ENCODE measurements at places on chromosomes 1 and 21.

DNA sequence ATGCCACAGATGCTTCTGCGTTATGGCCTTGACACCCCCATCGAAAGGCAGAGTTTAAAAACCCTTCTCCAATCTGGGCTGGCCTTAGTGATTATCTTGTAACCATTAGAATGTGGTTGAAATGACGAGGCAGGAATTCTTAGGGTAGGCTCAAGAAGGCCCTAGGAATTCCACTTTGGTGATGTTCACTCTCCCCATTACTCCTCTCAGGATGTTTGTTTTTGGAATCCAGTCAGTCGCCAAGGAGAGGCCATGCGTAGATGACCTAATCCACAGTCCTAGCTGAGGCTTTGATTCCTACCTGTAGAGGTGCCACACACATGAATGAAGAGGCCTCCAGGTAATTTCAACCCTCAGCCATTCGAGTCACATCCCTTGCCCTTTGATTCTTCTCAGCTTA is 318.2 kb downstream of the NEGR1 start:
- DNase-seq, result no peak

GRCh38 chr1:116667575-116668105 is at the start of gene IGSF3:
IGSF3 (minus strand) TSS chr1:116667733; CDS start chr1:116666326, 1,407 bp downstream.
- peak; percentile 86 for DNase-seq

GRCh38 chr1:93448292-93448982 is 519 bp downstream of the FNBP1L start:
- peak; percentile 90 for DNase-seq

DNA sequence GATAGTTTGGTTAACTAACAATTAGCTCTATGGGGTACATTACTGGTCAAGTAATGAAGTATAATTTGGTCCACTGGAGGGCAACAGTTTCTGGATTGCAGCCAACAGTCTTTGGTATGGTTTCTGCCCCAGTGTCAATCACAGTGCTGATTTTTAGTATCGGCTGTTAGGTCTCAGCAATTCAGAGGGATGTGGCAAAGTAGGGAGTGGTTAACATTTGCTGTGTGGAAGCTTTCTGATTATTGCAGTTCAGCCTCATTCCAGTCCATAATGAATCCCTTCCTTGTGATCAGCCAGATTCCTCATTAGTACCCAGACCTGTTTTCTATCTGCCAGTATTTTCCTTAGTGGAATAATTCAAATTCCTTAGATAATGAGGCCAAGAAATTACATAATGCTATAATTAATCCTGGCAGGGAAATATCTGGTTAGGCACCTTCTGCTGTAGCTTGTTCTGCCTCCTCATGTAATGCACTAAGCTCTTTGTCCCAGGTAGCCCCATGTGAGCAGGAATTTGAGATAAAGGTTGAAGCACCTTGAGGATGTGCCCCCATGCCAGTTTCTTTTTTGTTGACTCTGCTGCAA is 14.0 kb downstream of the F3 start:
- DNase-seq, result no peak

Data from glutamatergic neuron (in vitro differentiated cells).